Stimulated activated CD8-positive, alpha-beta memory T cell treated with anti-CD3 and anti-CD28 coated beads, Interleukin-7, amount 100 ng/mL, for 1 hour (primary cell): ENCODE measurements at places on chromosomes 13 and 19.

DNA sequence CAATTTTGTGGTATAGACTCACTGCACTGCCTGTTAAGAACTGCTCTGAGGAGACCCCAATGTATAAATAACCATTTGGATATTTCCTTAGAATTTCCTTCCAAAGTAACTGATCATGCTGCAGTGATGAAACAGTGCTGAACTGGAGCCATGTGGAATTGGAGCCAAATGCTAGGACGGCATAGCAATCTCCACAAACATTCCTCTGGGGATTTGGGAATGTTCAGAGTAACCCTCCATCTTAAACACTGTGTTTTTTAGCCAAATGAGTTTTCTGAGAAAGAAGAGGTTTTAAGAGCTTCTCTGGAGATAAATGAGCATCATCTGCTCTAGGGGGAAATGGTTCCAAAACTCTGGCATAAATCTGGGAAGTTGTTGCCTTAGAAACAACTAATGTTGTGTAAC is 98.2 kb downstream of the OLFM4 start:
- DNase-seq = no peak

DNA sequence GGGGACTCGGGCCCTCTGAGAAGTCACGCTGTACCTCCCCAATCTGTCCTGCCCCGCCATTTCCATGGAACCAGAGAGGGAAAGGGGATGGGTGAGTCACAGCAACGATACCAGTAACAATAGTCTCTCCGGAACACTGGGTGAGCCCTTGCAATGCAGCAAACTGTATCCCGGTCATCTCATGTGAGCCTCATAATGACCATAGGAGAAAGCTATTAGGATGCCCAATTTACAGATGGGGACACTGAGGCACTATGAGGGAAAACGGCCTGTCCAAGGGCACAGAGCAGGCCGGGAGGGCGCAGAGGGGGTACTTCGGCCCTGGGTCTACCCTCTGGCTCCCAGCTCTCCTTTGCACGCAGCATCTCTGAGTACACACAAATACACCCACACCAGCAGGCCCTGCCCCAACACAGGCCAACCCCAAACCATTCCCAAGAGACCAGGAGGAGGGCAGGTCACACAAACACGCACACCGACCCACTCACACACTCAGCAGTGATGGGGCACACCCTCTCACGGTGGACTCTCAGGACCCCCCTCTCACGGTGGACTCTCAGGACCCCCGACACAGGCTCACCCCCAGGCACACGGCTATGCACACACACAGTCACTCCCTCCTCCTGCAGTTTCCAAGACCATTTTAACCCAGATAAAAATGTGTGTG is 18.2 kb downstream of the LRRC4B start:
- DNase-seq = no peak

DNA sequence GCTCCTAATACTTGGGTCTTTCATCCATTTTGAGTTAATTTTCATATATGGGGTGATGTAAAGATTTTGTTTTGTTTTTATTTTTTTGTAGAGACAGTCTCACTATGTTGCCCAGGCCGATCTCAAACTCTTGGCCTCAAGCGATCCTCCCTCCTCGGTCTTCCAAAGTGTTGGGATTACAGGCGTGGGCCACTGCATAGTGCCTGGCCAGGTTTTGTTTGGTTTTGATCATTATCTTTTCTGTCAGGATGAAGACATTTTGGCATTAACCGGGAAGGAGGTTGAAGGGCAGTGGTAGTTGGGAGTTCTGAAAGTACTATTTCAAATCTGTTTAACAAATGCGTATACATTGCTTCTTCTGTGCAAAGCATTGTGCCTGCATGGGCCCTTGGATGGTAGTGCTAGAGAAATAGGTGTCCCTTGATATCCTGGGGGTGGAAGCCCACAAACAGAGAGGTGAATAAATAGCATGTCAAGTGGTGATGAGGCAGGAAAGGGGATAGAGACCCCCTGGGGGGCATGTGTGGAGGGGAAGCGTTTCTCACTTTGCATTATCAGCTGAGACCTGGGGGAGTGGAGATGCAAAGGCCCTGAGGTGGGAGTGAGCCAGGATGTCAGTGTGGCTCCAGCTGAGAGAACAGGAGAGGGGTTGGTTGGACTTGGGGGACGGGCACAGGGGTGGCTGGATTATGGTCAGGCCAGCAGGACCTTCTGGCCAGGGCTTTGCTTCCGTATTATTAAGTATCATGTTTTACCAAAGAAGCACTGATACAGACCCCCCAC is 41.4 kb downstream of the GATAD2A start:
- DNase-seq = no peak

GRCh38 chr19:37313335-37313627 is 57.6 kb upstream of the ZNF527 start:
- DNase-seq = no peak

DNA sequence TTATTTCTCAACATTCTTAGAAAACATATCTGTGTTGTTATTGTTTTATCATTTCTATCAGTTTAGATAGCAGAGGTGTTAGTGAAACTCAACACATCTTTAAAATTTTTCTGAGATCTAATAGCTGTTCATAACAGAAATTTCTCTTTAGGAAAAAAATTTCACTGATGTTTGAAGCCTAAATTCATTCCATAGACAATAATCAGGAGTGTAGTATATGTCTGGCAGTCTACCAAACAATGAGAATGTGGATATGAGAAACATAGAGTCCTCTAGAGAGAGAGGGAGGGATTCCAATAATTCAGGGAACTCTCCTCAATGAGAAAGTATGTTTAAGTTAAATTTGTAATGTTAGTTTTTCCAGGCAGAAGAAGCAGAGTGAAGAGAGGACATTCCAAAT is 118.2 kb upstream of the EDNRB start:
- no peak for DNase-seq

GRCh38 chr19:3857449-3858003 is 11.3 kb downstream of the ZFR2 start:
- DNase-seq = no peak

DNA sequence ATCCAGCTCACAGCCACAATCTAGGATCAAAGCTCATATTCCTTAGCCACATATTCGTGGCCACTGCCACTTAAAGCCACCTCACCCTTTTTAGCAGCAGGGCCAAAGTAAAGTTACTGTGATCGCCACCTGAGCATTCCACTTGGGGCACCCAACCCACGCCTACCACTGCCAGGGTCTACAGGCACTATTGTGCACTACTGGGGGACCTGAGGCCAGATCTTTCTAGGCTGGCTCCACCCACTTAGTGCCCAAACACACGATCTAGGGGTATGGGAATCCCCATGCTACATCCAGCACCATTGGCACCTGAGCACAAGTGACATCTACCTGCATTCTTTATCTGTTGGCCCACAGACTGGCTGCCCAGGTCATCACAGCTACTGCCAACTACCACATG is 517.9 kb upstream of the PRR20A start:
- DNase-seq = no peak
